ENCODE measurements at places on chromosomes 11 and 22. TPM values are rescaled to one million over a fixed set of nuclear protein-coding genes. Genes with fewer than 3 reads are reported as not detected.
A peak's percentile ranks its signal among the peaks of the same experiment; 100 is the strongest.

GRCh38 chr11:34512840-34513681, 533 bp downstream of the ELF5 start:
- H3K27me3 ChIP-seq, result no peaks in the 10 kb centered on the region
- H3K4me3 ChIP-seq, result no peak overlapping the region
- peak; percentile 55 for DNase-seq
- H3K36me3 ChIP-seq, result no peaks in the 10 kb centered on the region
- H3K4me1 ChIP-seq, result no peaks in the 10 kb centered on the region

- H3K4me1 ChIP-seq, result peaks cover 59% of the 10 kb centered on the region
- peak overlapping the region; percentile 99 for H3K4me3 ChIP-seq
- peak overlapping the region; percentile 86 for H3K27ac ChIP-seq
- H3K36me3 ChIP-seq, result peaks cover 5% of the 10 kb centered on the region
- H3K27me3 ChIP-seq, result no peaks in the 10 kb centered on the region
These were observed 2.5 kb downstream of the LIF start for GRCh38 chr22:30244066-30244465.

Gene GNB1L
- total RNA-seq, result 13.9 TPM

- no peaks in the 10 kb centered on the region for H3K4me1 ChIP-seq
- H3K4me3 ChIP-seq, result no peak overlapping the region
These were observed 596.0 kb downstream of the INSC start for GRCh38 chr11:15710580-15711275.

DNA sequence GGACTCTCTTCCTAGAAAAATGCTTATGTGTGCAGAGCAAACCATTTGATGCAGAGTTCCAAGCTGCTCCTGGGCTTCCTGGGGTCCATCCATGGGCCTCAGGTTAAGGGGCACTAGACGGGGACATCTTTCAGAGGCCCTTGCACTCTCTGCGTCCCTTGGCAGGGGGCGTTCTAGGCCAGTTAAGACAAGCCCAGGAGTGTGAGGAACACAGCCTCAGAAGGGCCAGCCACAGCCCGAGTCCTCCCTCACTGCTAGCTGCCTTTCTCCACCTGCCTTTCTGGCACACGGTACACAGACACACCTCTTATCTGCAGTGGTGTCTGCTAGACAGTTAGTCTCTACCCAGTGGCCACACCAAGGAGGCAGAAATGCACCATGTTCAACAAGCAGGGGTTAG, 18.0 kb upstream of the BID start:
- H3K27ac ChIP-seq, result no peak overlapping the region
- H3K4me1 ChIP-seq, result no peaks in the 10 kb centered on the region
- no peaks in the 10 kb centered on the region for H3K27me3 ChIP-seq
- no peak for DNase-seq

Gene IFITM10
- total RNA-seq, result 1.5 TPM

GRCh38 chr22:44068422-44069191, 44.5 kb downstream of the PARVB start:
- peaks cover 17% of the 10 kb centered on the region for H3K4me1 ChIP-seq
- no peak overlapping the region for H3K27ac ChIP-seq
- H3K4me3 ChIP-seq, result no peak overlapping the region
- no peaks in the 10 kb centered on the region for H3K36me3 ChIP-seq

GRCh38 chr22:36149441-36149840, 11.1 kb downstream of the APOL3 start:
- no peaks in the 10 kb centered on the region for H3K27me3 ChIP-seq
- peaks cover 53% of the 10 kb centered on the region for H3K4me1 ChIP-seq
- no peak for DNase-seq
- peak overlapping the region; percentile 68 for H3K27ac ChIP-seq

All from activated T-cell treated with anti-CD3 and anti-CD28 coated beads, Interleukin-2, amount 50 U/mL, for 72 hours (primary cell).